ENCODE measurements at places on chromosomes 1 and 21.

DNA sequence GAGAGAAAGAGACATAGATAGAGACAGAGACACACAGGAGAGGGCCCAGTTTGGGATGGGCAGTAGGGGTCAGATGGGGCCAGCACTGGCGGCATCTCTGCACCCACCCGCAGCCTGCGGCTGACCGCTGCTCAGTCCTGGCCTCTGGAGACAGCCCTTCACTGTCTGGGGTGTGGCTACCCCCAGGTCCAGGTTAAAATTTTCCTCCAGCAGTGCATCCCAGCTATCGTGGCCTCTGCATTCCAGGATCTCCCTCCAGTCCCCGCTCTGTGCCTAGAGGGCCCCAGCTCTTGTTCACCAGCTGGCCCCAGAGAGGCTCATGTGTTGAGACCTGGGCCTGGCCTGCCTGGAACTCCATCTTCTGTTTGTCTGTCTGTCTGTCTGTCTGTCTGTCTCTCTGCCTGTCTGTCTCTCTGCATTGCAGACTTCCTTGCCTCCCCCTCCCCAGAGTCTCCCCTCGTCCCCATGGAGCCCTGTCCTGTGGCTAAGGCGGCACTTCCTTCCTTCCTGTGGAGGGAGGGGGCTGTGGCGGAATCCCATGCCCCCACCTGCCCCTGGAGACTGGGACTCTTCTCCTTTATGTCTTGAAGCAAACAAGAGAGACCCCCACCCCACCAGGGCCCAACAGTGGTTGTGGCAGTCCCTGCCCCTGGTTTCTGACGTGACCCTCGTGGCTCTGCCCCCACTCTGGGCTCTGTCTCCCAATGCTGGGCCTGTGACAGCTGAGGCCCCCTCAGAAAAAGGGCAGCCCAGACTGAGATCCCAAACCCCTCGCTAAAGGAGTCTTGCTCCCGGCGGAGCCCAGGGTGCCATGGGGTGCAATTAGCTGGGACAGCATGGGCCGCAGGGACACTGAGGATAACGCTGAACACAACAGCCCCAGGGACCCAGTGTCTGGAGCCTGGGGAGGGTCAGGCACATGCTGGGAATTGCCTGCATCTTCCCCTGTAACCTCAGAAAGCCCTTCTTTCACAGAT lies 241.8 kb downstream of the NPHP4 start:
- DNase-seq = no peak

GRCh38 chr1:228980232-228980937 lies 245.1 kb downstream of the RHOU start:
- DNase-seq = no peak

GRCh38 chr1:68232289-68233148 lies at the start of gene WLS:
TSS of gene WLS (minus strand) at chr1:68232523. CDS start at chr1:68232299, 224 bp downstream.
- no peak for DNase-seq

DNA sequence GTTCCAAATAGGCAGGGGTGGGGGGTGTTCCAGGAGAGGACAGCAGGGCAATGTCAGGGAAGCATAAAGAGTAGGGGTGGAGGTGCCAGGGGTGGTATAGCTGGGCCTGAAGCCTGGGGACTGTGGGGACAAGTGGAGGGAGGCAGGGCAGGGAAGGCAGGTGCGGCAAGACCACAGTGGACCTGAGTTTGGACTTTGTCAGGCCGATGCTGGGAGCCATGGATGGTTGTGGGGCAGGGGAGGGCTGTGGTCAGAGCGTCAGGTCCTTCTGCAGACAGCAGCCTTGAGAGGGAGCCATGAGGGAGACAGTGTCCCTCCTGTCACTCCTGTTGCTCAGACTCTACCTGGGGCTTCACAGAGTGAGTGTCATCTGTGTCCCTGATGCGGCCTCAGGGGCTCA lies 320.3 kb downstream of the PTPRU start:
- DNase-seq = no peak

DNA sequence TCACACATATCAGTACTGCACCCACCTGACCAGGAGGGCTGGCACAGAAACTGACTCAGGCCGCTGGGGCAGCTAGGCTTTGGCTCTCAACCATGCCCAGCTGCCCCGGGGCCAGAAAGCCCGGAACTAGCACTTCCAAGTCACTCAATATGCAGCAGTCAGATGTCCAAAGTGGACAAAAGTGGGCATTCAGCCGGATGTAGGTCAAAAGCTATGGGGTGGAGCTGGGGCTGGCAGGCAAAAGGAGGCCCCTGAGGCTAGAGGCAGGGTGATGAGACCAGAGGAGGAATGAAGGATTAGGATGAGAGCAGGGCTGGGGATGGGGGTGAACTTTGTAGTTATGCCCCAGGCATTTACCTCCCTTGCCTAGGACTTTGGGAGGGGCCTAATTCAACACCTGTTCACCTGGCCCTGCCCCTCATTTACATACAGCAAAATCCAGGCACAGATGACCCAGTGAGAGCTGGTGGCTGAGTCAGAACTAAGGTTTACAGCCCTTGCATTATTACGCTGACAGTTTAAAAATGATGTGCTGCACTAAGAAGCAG lies 30.7 kb upstream of the EDN2 start:
- no peak for DNase-seq

GRCh38 chr1:217721692-217722091 lies 90.5 kb downstream of the SPATA17 start:
- DNase-seq = no peak

DNA sequence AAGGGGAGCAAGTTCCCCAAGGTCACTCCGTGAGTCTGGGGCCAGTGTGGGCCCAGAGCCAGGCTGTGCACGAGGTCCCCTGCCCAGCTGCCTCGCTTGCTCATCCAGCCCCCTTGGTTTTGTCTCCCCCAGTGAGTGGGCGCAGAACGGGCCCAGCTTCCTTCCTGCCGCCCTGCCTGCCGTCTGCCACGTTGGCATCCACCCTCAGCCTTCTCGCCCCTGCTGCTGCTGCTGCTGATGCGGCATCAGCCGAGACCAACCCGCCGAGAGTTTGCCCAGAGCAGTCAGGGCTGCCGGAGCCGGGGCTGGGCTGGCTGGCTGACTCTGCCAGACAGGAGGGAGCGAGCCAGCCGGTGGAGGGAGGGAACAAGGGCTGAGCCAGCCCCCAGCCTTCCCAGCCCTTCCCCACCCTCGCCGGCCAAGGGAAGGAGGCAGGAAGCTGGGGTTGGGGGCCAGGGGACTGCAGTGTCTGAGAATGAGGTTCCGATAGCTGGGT lies 31.4 kb upstream of the WASF2 start:
- DNase-seq = peak; percentile 69

DNA sequence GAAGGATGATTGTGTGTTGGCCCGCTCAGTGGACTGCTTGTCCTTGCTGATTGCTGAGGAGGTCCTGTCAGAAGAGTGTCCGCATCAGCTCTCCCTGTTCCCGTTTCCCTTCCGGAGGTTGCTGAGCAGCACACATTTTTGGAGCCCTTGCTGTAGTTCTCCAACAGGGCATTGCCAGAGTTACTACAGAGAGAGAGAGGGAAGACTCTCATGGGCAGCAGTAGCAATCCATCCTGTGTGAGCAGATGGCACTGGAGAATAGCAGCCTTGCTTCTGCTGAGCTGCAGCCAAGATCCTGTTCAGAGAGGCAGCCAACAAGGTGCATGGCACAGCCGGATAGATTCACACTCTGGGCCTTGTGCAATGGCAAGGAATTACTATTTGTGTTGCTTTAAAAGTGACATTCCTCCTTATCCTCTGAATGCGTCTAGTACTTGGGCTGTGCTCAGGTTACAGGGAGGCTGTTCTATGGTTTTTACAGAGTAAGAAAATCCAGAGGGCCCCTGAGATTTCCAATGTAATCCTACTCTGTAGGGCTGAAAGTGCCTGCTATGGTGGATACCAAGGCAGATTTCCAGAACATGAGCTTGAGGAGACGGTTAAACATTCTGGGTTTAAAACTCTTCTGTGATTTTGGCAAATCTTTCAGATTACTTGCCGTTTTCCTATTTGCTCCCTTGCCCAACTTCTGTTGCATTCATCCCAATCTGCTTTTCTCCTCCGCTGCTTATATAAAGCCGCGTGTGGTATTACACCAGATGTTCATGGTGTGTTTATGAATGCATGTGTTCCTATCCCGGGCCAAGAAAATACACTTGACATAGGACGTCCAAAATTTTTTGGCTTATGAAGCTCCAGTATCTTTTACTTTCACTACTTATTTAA lies 27.4 kb downstream of the AK4 start:
- DNase-seq = no peak

DNA sequence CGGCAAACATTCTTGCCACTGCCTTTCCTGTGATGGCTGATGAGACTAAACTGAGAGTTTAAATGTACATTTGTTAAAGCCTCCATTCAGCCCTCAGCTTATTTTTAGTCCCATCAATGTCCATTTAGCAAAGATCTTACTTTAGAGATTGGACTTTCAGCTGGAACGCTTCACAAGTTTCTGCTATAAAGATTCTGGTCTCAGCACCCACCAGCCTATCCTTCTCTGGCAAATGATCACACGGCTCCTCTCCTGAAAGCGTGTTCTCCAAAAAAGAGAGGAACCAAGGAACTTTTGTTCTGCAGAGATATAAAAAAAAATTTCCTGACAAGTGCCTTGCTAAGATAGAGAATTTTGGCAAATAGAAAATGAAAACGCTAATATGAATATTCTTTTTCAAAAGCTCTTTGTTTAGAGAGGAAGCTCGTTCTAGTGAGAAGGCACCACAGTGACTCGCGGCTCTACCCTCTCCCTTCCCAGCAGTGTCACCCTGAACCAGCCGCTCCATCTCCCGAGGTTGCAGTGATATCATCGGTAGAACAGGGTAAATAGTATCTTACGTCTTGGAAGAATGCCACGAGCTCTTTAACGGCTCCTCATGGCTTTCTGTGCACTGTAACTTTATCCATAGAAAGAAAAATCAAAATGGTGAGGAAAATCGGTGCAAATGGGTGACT lies 200.2 kb downstream of the APP start:
- no peak for DNase-seq

DNA sequence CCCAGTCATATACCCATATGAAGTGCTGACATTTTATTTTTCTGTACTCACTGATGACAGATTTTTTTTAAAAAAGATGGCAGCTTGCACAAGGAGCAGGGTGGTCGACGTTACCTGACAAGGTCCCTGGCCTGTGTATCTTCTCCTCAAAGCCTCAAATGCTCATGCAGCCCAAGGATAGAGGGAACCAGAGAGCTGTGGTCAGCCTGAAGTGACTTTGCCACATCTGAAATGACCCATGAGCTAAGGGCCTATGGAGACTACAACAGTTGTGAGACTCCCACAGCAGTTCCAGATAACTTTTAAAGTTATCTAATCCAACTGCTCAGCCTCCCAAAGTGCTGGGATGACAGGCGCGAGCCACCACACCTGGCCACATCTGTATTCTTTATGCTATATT lies 131.1 kb downstream of the GLUL start:
- no peak for DNase-seq

- DNase-seq = no peak
These were observed 77.1 kb downstream of the ITPKB start for GRCh38 chr1:226661965-226662364.

DNA sequence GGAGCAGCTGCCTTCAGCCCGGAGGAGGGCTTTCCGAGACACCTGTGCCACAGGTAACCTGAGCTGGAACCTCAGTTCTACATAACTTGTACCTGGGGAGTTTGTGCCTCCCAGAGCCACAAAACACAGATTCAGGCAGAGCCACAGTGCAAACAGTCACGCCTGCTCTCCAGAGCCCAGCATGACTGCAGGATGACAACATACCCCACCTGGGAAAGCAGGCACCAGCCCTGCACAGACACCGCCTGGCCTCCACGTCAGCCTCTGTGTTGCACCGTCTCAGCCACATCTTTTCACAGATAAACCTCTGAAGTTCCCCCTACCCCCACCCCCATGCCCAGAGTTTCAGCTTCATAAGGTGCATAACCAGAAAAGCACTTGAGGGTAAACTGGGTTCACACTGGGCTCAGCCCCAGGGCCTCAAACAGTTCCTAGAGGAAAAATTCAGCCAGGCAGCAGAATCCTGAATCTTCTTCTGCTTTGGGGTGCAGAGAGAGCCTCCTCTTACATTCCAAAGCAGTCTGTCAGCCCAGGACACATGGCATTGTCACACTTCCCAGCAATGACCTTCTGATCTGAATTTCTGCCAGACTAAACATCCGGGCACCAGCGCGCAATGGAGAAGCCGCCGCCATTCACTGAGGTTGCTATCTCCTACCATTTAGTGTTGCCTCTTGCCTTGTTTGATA lies 229.5 kb downstream of the TOMM20 start:
- DNase-seq = no peak

DNA sequence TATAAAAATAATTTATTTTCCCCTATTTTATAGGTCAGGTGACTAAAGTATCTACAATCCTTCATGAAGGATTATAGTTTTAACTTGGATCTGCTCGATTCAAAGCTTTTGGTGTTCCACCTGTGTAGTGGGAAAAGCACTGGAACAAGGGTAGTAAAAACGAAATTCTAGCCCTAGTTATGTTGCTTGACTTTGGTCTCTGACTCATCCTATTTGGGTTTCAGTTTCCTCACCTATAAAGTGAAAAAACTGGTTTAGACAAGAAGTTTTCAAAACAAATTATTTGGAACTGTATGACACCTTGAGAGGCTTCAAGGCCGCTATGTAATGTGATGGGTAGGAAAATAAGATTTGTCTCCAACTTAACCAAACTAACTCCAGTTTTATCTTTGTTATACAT lies 505.2 kb upstream of the ZRANB2 start:
- DNase-seq = no peak

DNA sequence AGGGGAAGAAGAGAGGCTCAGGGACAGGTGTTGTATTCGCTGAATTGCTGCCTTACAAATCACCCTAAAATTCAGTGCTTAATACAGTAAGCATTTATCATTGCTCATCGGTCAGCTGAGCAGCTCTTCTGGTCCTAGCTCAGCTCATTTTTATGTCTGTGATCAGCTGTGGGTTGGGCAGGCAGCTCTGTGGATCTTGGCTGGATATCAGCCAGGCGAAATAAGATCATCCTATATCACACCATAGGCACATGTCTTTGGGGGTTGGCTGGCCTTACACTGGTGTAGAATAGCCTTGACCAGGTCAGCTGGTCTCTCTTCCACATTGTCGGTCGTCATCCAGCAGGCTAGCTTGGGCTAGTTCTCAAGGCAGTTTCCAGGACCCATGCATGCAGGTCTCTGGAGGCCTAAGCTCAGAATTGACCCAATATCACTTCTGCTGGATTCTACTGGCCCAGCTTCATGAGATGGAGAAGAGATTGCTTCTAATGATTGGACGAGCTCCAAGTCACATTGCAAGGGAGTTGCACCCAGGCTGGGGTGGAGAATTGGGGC lies 448.6 kb downstream of the KIF26B start:
- no peak for DNase-seq

- no peak for DNase-seq
These were observed 121.2 kb downstream of the CDC42BPA start for GRCh38 chr1:227197064-227197463.
